ENCODE measurements at places on chromosomes 1 and 21. TPM values are rescaled to one million over a fixed set of nuclear protein-coding genes. Genes with fewer than 3 reads are reported as not detected.

DNA sequence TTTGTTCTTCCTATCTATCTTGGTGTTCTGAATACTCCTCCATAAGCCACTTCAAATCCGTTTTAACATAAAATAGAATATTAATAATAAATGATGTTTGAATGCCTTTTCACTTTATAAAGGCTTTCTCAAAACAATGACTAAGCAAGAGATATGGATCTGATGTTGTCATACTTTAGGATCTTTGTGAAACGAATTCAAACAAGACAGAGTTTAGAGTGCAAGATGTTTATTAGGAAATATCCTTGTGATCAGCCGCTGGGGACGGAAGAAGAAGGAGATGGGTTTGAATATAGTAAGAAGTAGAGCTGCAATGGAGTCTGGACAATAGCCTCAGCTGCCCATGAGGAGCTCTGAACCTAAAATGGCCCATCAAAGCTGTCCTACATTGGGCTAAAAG, 351.8 kb downstream of the NEGR1 start:
- H3K4me1 ChIP-seq: no peaks in the 10 kb centered on the region
- no peak overlapping the region for H3K27ac ChIP-seq
- H3K36me3 ChIP-seq: no peaks in the 10 kb centered on the region
- no peaks in the 10 kb centered on the region for H3K27me3 ChIP-seq
- no peak overlapping the region for H3K4me3 ChIP-seq
- DNase-seq: no peak

- H3K4me1 ChIP-seq: peaks cover 10% of the 10 kb centered on the region
- H3K4me3 ChIP-seq: no peak overlapping the region
- no peaks in the 10 kb centered on the region for H3K36me3 ChIP-seq
- H3K27ac ChIP-seq: no peak overlapping the region
- DNase-seq: no peak
Observed at GRCh38 chr1:222392556-222392955, 155.3 kb downstream of the HHIPL2 start.

DNA sequence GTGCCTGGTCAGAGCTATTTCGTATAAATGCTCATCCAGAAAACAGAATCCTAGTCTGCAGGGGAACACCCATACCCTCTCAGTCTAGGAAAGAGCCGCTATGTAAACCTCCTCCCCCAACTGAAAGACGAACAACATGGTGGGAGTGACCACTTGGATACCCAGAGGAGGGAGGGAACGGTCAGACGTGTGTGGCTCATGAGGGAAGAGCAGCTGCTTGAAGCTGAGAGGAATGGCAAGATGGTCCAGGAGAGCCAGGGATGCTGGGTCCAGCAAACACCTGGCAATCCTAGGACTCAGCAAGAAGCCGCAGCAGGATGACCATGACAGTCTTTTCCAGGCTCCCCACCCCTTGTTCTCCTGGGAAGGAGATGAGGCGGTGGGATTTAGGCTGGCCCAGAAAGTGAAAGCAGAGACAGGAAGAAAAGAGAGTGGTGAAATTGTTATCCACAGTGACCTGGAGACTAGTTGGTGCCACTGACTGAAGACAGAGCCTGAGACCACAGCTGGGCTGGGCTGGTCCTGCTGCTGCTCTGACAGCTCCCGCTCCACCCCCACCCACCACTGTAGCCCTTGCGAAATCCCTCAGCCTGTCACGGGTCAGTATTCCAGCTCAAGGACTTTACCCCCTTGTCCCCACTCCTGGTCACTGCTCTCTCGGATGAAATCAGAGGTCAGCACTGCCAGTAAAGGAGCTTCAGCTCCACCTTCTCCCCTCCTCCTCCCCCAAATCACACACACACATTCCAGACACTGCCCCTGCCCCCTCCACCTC, 3.6 kb downstream of the CERS2 start:
- H3K27ac ChIP-seq: peak overlapping the region; percentile 84
- H3K4me1 ChIP-seq: peaks cover 38% of the 10 kb centered on the region

Gene CYP4Z1
- total RNA-seq: not detected

DNA sequence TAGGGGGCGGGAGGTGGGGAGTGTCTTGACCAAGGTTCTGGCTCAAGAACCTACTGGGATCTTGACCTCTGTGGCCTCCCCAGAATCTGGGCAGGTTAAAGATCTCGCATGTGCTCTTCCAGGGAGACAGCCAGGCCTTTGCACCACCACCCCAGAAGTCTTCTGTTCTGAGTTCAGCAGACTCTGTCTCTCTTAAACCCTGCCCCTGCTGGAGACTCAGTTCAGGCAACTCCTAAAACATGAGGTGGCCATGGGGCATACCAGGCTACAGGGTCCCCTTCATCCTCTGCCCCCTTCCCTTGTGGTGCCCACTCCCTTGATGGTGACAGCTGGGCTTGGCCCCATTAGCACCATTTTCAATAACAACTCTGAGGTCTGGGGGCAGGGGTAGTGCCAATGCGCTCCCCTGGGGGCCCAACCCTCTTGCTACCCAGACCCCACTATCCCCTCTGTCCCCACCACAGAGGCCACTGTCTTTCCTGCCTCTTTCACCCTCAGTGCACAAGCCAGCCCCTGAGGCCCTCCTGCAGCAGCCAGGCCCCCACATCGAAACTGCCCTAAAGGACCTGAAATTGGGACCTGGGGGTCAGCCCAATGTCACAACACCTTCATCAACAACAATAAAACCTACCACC, 132.7 kb upstream of the RUNX3 start:
- no peak overlapping the region for H3K4me3 ChIP-seq
- H3K4me1 ChIP-seq: peaks cover 21% of the 10 kb centered on the region
- no peaks in the 10 kb centered on the region for H3K36me3 ChIP-seq

GRCh38 chr21:24826822-24827221, 780.5 kb downstream of the MRPL39 start:
- no peaks in the 10 kb centered on the region for H3K36me3 ChIP-seq
- no peak for DNase-seq
- H3K4me3 ChIP-seq: no peak overlapping the region
- no peaks in the 10 kb centered on the region for H3K4me1 ChIP-seq
- H3K27ac ChIP-seq: no peak overlapping the region

Gene ZNF593OS
- not detected for total RNA-seq

- peak; percentile 7 for DNase-seq
- H3K36me3 ChIP-seq: no peaks in the 10 kb centered on the region
- H3K4me1 ChIP-seq: peaks cover 7% of the 10 kb centered on the region
- no peak overlapping the region for H3K4me3 ChIP-seq
- H3K27ac ChIP-seq: no peak overlapping the region
- H3K27me3 ChIP-seq: no peaks in the 10 kb centered on the region
Observed at GRCh38 chr1:174800216-174800851, 199.4 kb upstream of the CACYBP start.

- no peak overlapping the region for H3K27ac ChIP-seq
- H3K4me3 ChIP-seq: no peak overlapping the region
- no peaks in the 10 kb centered on the region for H3K4me1 ChIP-seq
- H3K36me3 ChIP-seq: no peaks in the 10 kb centered on the region
Observed at GRCh38 chr21:31952828-31953227, 80.0 kb downstream of the HUNK start.

Gene RAB13
- 33.9 TPM for total RNA-seq

- no peaks in the 10 kb centered on the region for H3K36me3 ChIP-seq
- H3K4me1 ChIP-seq: peaks cover 45% of the 10 kb centered on the region
- H3K27me3 ChIP-seq: peaks cover 19% of the 10 kb centered on the region
- H3K4me3 ChIP-seq: peak within 1 kb of the TSS; percentile 91
- H3K27ac ChIP-seq: peak within 1 kb of the TSS; percentile 41
Observed at GRCh38 chr1:247415423-247416361, at the start of gene NLRP3. Gene NLRP3, plus strand, starts transcription at chr1:247416173. Its CDS starts 2,628 bp downstream, at chr1:247418801.

Gene FUBP1
- total RNA-seq: 145 TPM

GRCh38 chr1:175152006-175152652, 40.4 kb downstream of the KIAA0040 start:
- H3K27ac ChIP-seq: no peak overlapping the region
- H3K4me1 ChIP-seq: peaks cover 8% of the 10 kb centered on the region
- peak; percentile 68 for DNase-seq
- peaks cover 41% of the 10 kb centered on the region for H3K27me3 ChIP-seq
- H3K36me3 ChIP-seq: no peaks in the 10 kb centered on the region

Gene MLLT11
- total RNA-seq: 5.3 TPM

DNA sequence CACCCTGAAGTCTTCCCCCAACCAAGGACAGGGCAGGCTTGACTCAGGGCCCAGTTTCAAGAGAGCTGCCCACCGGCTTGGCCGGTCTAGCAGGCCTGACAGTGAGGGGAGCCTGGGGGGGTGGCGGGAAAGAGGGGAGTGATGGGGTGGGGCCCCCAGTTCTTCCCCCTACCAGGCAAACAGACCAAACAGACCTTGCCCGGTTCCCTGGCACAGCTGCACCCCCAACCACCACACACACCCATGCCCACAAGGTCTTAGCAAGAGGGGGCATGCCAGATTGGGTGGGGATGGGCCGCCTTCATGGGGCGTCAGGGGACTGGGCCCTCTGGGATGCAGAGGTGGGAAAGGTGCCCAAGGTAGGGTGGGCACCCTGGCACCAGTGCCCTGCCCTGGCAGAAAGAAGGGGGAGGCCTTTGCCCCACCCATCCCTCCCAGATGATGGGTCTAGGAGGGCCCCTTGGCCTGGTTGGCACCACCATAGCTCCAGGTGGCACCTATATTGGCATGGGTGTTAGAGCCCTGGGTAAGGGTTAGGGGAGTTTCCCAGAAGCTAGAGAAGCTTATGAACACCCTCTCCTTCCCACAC, 8.9 kb downstream of the ZBTB7B start:
- peaks cover 8% of the 10 kb centered on the region for H3K36me3 ChIP-seq
- H3K27me3 ChIP-seq: no peaks in the 10 kb centered on the region
- peaks cover 80% of the 10 kb centered on the region for H3K4me1 ChIP-seq
- no peak overlapping the region for H3K27ac ChIP-seq
- DNase-seq: no peak

Gene LCE2A
- total RNA-seq: not detected

Gene STUM
- not detected for total RNA-seq

- DNase-seq: peak; percentile 82
- peak overlapping the region; percentile 99 for H3K27ac ChIP-seq
- H3K4me1 ChIP-seq: peaks cover 53% of the 10 kb centered on the region
- H3K36me3 ChIP-seq: peaks cover 47% of the 10 kb centered on the region
- H3K27me3 ChIP-seq: no peaks in the 10 kb centered on the region
Observed at GRCh38 chr1:181089676-181090544, 1.4 kb downstream of the IER5 start.

Gene TAS1R1
- not detected for total RNA-seq

Gene KIF2C
- 147 TPM for total RNA-seq

DNA sequence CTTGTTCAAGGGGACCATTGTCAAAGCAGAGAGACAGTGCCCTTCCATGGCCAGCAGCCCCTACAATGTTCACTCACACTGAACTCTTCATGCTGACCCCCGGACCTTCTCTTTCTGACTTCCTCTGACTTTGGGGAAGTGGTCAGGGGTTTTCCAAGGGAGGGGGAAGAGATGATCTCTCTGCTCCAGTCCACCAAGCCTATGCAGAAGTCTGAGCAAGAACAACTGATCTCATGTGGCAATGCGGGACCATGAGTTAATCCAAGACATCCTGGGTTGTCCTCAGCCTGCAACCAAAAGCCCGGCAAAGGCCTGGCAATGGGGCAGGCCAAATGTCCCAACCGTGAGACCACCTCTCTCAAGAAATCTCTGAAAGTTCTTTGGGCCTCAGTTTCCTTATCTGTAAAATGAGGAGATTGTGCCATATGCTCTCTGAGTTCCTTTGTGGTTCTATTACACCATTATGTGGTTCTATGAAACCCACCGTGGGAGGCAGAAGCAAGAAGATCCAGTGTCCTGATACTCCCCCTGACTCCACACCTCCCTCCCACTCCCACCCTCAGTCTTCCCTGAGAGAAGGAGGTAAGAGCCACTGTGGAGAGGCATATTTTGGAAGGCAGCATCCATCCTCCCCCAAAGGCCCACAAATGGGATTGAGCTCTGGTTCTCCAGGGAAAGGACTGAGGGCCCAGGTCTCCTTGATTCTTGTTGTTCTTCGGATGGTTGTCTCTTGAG, 11.8 kb upstream of the ARHGEF2 start:
- no peak overlapping the region for H3K4me3 ChIP-seq
- H3K4me1 ChIP-seq: peaks cover 15% of the 10 kb centered on the region
- no peak overlapping the region for H3K27ac ChIP-seq

DNA sequence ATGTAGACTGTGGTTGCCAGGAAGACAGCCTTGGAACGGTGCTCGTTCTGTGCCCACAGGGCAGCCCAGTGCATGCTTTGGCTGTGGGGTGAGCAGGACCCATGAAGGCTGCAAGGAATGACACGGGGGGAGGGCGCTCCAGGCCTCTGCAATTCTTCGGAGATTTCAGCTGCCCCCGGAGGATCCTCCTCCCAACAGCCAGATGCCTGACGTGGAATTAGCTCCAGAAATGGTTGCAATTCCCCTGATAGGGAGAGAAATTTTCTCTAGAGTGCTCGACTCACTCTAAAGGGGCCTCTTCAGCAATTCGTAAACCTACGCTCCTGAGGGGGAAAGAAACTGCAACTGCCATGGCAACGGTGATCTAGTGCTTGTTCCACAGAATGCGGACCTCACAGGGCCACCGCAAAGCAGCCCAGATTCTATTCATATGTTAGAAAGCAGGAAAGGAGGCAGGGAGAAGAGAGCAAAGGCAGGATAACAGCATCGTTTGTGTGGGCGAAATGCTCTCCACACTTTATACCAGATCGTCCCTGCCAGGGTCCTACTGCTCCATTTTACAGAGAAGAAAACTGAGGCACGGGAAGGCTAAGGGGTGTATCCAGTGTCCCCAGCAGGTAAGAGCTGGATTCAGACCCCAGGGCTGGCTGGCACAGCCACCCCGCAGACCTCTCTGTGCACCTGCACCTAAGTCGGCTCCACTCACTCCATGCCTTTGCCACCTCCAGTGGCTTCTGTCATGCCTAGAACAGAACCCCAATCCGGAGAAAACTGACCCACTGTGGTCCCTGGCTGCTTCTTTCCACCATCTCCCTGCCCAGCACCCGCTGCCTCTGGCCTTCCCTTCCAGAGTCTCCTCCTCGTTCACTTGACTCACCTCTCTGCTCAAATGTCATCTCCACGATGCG, 11.9 kb upstream of the PDE9A start:
- H3K4me3 ChIP-seq: no peak overlapping the region
- no peaks in the 10 kb centered on the region for H3K36me3 ChIP-seq
- peaks cover 11% of the 10 kb centered on the region for H3K27me3 ChIP-seq
- no peaks in the 10 kb centered on the region for H3K4me1 ChIP-seq
- H3K27ac ChIP-seq: no peak overlapping the region

- peak; percentile 25 for DNase-seq
- peak overlapping the region; percentile 38 for H3K27ac ChIP-seq
- H3K4me1 ChIP-seq: peaks cover 6% of the 10 kb centered on the region
- peaks cover 20% of the 10 kb centered on the region for H3K27me3 ChIP-seq
- H3K36me3 ChIP-seq: no peaks in the 10 kb centered on the region
- peak overlapping the region; percentile 91 for H3K4me3 ChIP-seq
Observed at GRCh38 chr21:33642896-33643657, 776 bp downstream of the ITSN1 start.

All from activated T-cell treated with anti-CD3 and anti-CD28 coated beads, Interleukin-2, amount 50 U/mL, for 72 hours (primary cell).